ENCODE measurements at places on chromosomes 3 and 15.

- DNase-seq, result no peak
Observed at GRCh38 chr15:74624020-74624602, 8.5 kb downstream of the CLK3 start.

DNA sequence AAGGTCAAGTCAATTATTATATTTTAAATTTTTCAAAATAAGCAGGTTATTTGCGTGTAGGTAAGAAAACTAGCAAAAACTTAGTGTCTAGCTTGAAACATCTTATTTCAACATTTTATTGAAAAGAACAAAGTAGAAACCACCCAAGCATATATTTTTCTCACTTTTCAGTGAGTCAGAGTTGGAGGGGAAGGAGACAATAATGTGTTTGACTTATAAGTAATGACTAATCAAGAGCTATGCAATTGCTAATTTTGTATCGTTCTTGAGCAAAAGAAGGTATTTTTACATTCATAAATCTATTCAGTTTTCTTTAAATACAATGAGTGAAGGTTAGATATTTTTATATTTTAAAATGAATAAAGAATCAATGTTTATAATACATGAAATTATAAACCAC, 54.4 kb upstream of the P2RY1 start:
- no peak for DNase-seq

DNA sequence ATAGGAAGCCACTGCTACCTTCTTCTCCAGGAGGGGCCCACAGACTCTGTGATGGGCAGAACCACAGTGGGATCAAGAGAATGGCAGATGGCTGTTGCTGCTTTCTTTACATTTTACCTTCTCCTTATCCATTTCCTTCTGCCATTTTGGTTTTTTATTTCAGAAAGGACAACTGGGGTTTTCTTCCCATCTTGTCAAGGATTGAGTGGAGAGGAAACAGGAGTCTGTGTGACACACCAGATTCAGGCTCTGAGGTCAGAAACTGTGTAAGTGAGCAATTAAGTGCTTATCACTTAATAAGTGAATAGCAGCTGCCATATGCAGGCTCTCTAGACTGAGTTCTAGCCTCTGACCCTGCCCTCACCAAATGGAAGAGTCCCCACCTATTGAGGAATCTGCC, 47.3 kb downstream of the ITGB5 start:
- DNase-seq, result no peak

DNA sequence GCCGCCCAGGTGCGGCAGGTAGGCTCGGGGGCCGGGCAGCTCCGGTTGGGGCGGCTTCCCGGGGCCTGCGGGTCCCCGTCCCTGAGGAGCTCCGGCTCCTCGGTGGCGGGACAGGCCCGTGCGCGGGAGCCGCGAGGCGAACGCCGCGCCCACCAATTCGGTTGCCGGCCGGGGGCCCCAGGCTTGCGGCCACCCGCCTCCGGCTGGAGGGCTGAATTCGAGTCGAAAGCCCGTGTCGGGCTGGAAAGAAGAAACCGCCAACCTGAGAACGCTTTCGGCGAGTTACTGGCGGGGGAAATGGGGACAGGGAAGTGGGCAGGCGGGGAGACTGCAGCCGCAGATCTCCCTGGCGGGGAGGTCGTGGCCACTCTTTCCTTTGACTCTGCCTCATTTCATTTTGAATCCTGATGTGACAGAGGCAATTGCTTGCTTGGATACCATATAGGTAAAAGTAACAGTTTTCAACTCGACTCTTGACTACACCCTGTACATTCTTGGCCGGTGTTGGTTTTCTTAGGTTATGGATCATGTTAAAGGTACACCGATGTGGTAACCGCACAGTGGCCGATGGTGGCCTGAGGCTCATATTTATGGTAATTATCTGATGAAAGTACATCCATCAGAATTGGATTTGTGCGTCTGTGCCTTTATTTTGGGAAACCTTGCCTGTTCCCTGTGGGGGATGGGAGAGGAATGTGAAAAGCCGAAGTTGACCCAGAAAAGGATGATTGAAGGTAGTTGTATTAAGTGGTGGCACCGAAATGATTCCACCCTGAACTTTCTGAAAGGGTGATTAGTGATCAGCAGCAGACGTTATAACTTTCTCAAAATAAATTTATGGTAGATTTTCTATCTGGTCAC, 1.7 kb downstream of the B3GNT5 start:
- no peak for DNase-seq

DNA sequence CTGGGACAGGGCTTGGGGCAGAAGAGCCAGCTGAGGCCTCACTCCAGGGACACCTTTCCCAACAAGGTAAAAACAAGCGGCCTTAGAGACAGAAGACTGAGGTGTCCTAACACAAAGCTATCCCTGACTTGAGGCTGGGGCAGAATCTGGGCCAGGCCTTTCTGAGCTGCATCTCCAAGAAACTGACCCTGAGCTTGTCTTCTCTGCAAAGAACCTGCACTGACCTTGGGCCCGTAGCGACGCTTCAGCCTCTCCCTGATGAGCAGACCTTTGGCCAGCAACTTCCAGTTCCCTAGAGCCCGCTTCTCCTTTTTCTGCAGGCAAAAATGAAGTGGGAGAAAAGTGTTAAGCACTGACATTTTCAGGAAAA, 22.2 kb downstream of the TMEM43 start:
- DNase-seq, result no peak

- no peak for DNase-seq
Observed at GRCh38 chr3:49717959-49718857, 1.3 kb downstream of the AMIGO3 start.

DNA sequence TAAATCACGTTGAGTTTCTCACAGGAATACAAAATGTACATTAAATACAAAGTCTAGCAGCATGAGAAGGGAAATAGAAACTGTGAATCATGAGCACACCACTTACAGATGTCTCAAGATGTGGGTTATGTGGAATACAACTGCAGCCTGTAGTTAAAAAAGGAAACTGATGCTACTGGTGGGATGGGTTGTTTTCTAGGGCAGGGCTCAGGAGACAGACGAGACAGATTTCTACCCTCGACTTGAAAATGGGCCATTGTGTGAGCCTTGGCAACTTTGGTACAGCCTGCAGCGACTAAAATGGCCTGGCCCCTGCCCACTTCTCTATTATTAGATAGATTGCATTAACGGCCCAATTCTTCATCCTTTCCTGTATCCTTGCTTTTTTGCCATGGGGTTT, 293.1 kb downstream of the SUCLG2 start:
- no peak for DNase-seq

- no peak for DNase-seq
Observed at GRCh38 chr3:113070072-113070640, 79.4 kb downstream of the GTPBP8 start.

DNA sequence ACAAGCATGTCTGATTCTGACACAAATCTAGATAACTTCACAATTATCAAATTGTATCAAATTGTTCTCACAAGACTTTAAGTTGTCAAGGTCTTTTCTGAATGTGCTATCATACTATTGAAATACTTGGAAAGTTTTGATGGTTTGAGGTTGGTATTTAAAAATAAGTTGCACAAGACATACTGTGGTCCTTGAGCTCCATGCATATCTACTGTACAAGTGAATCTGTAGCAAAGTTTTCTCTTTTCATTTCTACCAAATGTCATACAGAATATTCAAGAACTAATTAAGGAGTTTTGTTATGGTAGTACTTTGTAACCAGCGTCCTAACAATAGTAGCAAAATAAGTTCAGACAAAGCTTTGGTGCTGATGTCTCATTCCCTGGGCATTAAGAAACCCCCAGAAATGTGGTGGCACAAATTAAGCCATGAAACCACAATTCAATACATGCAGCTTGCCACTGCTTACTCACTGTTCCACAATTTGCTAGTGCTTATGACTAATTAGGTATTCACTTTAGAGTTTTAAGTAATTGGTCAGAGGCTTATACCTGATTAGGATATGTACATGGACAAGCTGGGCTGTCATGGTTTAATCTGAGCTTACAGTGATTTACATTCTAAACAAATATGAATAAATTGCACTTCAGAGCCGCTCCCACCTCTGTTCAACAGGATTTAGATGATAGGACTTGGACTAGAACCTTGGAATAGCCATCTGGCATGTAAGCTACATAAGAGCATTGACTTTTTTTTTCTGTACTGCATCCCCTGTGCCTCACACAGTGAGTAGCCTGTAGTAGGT, 8.8 kb downstream of the TBC1D23 start:
- no peak for DNase-seq
